ENCODE measurements at places on chromosomes 7 and 10.
A peak's percentile ranks its signal among the peaks of the same experiment; 100 is the strongest.

DNA sequence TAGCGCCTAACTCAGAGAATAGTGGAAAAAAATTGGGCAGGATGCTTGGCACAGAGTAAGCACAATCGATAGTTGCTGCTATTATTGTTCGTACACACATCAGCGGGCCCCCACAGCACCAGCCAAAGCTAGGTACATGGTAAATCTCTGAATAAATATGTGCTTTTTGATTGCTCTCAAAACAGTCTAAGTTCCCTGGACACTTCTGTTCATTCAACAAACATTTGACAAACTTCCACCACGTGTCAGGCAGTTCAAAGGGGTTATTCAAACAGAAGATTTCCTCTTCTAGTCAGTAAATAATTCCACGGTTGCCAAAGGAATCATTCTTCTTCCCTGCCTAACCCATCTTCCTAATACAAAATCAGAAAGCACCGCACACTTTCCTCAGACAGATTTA lies 150.8 kb downstream of the DGKI start:
- DNase-seq, result no peak

DNA sequence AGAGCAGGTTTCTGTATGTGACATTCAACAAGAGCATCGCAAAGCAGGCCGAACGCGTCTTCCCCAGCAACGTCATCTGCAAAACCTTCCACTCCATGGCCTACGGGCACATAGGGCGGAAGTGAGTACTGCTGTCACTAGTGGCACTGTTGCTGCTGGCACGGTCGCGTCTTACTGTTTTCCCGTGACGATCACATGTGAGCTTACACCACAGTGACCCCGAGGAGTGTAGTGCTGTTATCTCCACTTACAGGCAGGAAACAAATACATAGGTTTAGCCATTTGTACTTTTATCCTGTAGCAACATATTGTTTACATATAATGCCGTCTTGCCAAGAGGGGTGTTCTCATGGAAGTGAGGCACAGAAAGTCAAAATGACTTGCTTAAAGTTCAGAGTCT lies 25.4 kb downstream of the FBH1 start:
- no peak for DNase-seq

GRCh38 chr10:3195286-3195685 lies 22.7 kb upstream of the PITRM1 start:
- no peak for DNase-seq

GRCh38 chr10:14556285-14556956 lies 218.3 kb downstream of the FAM107B start:
- DNase-seq, result no peak

GRCh38 chr10:8296090-8296733 lies 241.7 kb downstream of the GATA3 start:
- no peak for DNase-seq

DNA sequence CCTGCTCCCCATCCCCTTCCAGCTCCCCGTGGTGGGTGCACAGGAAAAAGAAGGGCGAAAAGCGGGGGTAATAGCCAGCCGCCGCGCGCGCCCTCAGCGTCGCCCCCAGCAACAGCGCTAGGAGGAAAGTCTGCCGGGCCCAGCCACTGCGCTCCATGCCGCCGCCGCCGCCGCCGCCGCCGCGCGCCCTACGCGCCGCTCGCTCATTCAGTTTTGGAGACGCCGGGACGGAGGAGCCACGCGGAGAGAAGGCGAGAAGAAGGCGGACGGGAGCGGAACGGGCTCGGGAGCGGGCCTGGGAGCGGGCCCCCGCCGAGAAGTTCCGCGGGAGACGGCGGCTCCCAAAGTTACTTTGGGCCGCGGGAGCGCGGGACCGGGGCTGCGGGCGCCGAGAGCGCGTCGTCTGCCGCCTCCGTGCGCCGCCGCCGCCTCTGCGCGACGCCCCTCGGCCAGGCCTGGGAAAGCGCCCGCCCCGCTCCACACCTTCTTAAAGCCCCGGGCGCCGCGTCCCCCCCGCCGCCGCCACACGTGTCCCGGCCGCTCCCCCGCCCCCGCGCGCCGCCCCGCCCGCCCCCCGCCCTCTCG lies at the start of gene RELN:
RELN (minus strand) TSS at position 459 of the 585 bp plus-strand sequence; CDS start at position 157, 302 bp downstream.
- DNase-seq, result no peak

DNA sequence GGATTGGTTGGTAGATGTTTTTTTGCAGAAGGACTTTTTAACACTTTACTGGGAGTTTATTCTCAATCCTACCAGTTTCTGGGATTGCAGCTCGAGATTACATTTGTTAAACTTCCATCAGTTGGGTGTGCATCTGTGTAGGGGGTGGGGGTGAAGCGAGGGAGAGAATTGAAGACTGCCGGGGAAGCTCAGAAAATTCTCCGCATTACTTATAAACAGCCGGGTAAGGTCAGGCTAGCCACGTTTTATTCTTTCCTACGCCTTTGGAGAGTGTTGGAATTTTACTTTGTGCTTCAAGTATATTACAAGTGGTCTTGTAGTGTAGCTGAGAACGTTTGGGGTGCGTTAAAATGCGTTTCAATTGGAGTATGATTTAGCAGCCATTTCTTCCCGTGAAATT lies 1.1 kb downstream of the PALS2 start:
- DNase-seq, result no peak

- no peak for DNase-seq
Observed at GRCh38 chr10:86540016-86540415, 18.4 kb upstream of the WAPL start.

DNA sequence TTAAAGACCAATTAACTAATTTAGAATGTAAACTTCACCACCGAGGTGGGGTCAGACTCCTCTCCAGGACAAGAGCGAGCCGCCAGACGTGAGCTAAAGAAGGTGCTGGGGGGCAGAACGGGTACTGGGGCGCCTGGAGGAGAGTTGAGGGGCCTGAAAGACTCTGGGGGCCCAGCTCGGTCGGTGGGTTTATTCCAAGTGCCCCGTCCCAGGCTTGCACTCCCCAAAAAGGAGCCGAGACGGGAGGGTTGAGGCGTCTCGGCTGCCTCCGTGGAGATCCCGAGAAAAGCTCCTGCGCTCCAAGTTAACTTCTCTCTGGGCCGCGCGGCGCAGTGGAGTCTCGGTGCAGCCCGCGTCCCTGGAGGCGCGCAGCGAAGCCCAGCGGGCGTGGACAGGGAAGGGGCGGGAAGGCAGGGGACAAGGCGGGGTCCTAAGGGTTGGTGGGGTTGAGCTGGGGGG lies 553.3 kb downstream of the TFEC start:
- no peak for DNase-seq

DNA sequence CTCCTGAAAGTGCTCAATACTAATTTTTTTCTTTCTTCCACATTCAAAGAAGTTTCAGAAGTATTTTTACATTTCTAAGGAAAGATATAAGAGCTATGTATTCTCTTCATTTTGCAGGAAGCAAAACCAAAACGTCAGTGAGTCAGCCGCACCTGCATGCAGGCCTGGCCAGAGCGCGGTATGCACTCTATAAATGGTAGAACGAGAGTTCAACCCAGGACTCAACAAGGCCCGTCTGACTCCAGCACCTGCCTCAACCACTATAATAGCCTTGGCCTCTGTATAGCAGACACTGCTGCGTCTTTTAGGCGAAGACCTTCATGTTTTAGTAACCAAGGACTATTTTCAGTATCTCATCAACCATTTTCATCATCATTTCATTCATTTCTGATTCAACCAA lies 113.2 kb downstream of the KMT2E start:
- DNase-seq, result no peak

DNA sequence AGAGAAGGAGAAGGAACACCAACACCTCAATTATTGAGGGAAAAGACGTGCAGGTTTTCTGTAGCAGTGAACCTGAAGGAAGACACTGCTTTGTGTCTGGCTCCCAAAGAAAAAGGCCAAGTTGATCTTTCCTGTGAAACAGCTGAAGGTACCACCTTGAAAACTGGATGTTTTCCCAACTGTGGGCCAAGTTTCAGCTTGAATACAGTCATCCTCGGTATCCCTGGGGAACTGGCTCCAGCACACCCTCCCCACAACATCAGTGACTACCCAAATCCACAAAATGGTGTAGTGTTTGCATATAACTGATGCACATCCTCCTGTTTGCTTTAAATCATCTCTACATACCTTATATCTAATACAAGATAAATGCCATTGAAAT lies 297.0 kb upstream of the PITRM1 start:
- no peak for DNase-seq

- no peak for DNase-seq
Observed at GRCh38 chr7:50534690-50535290, 30.4 kb downstream of the DDC start.

DNA sequence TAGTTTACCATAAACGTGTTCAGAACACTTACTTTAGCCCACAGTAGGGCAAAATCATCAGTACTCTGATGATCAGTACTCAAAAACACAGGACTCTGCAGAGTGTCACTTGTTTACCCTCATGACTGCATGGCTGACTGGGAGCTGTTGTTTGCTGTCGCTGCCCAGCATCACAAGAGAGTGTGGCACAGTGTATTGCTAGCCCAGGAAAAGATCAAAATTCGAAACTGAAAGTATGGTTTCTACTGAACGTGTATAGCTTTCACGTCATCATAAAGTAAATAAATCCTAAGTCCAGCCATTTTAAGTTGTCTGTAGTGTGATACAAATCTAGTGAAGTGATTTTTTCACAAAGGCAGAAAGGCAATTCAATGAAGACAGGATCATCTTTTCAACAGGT lies 184.6 kb downstream of the RAMP3 start:
- DNase-seq, result no peak

- peak; percentile 44 for DNase-seq
Observed at GRCh38 chr7:141558544-141559183, 7.5 kb downstream of the AGK start.

DNA sequence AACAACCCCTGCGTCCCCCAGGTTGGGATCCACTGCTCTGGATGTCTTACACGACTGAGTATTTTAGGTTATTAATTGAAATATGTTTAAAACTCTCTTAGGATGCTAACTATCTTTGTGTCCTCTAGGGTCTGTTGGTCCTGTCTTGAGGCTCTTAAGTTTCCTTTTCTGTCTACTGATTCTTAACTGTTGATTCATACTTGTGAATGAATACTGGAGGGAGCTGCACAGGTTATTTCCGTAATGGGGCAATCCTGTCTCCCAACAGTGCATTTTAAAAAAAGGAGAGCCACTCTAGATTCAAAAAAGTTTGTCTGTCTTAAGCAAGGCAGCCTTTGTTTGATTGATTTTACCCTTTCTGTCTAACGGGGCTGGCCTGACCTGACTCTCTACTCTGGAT lies 237.6 kb upstream of the POM121L12 start:
- DNase-seq, result no peak

- no peak for DNase-seq
Observed at GRCh38 chr10:74949843-74950765, 123.7 kb downstream of the KAT6B start.

DNA sequence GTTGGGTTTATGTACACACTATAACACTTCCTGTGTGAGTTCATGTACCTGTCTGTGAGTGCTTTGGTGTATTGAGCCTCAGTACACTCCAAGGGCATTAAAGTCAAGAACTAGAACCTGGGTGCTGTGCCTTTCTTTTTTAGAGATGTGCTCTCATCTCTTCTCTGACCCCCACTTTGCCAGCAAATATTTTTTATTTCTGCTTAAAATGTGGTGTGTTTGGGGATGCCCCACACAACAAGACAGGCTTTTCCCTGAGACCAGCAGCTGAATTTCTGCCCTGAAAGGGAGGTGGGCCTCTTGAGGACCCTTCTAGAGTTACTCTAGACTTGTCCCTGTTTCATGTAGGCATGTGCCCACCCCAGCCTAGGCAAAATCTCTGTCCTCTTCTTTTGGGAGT lies 14.3 kb downstream of the KCTD7 start:
- DNase-seq, result no peak

GRCh38 chr10:102633287-102633686 lies 11.0 kb upstream of the TRIM8 start:
- peak; percentile 25 for DNase-seq

All from activated CD4-positive, alpha-beta T cell treated with anti-CD3 and anti-CD28 coated beads, Interleukin-2, amount 10 ng/mL, durations not matched to agents 7 days and 5 days (primary cell).